ENCODE measurements at places on chromosomes 2 and 18. TPM values are rescaled to one million over a fixed set of nuclear protein-coding genes. Genes with fewer than 3 reads are reported as not detected.

- DNase-seq, result no peak
These were observed 42.1 kb upstream of the SNED1 start for GRCh38 chr2:240956171-240956934.

DNA sequence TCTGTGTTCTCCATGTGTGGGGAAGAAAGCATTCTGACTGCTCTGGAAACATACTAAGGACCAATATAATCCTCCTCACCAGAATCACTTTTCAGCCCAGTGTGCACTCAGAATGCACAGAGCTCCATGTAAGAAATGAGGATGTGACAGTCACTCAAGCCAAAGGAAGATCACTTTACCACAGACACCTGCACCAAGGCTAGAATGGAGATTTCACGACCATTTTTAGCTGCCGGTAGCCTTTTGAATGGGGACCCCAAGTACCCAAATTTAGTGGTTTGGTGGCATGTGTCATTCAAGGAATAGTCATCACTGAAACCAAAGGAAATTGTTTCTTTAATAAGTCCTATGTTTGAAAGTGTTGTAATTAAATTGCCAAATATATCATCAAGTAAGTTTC, 613.2 kb upstream of the ACVR2A start:
- DNase-seq, result no peak

GRCh38 chr2:1709946-1710560, 34.3 kb downstream of the PXDN start:
- DNase-seq, result no peak

- DNase-seq, result no peak
These were observed 620 bp downstream of the NGEF start for GRCh38 chr2:233012301-233012971.

DNA sequence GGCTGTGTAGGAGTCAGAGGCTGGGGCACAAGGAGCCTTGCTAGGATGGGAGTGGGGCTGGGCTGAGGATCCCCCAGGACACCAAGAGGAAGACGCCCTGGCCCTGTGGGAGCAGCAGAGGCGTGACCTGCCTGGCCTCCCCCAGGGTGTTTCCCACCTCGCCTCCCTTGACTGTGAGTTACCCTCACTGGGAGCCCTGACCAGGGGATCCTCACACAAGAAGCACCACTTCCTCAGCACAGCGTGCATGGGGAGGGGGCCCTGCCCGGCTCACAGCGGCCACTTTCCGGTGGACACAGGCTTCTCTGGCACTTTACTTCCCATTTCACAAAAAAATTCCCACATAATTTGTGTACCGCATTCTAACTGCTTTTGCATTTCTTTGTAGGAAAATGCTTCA, 187.7 kb downstream of the EIPR1 start:
- no peak for DNase-seq

DNA sequence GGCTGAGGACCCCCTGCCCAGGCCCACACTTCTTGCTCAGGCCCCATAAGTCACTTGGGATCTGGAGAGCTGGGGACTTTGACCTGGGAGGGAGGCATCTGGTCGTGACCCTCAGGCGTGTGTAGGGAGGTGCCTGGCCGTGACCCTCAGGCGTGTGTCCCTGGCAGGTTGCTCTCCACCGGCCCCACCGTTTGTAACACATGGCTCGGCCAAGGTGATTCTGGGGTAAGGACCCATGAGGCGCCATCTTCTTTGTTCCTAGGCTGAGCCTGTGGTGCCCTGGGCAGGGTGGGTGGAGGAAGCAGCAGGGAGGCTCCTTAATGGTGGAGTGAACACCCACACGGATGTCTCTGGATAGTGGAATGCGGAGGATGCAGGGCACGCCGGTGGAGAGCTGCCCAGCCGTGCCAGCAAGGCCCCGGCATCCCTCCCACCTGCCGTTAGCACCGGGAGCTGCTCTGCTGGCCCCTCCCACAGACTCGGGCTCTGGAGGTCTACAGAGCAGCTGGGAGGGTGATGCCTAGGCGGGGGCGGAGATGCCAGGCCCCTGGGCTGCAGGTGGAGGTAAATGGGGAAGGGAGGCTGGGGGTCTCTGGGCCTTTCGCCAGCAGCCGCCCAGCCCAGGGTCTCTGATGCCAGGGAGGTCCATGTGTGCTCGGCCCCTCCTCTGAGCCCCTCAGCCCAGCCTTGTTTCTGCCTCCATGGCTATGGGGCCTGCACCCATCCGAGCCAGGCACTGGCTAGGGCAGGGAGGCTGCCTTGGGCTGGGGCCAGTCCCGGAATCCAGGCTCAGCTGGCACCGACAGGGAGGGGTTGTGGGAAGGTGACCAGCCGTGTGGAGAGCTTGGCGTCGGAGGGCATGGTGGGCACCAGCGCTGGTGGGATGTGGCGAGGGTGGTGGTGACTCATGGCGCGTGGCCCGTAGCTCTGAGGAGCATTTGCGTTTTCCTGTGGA, 1.1 kb upstream of the GAL3ST2 start:
- DNase-seq, result peak; percentile 47

- DNase-seq, result no peak
These were observed 10.1 kb downstream of the TEX51 start for GRCh38 chr2:126908721-126909177.

DNA sequence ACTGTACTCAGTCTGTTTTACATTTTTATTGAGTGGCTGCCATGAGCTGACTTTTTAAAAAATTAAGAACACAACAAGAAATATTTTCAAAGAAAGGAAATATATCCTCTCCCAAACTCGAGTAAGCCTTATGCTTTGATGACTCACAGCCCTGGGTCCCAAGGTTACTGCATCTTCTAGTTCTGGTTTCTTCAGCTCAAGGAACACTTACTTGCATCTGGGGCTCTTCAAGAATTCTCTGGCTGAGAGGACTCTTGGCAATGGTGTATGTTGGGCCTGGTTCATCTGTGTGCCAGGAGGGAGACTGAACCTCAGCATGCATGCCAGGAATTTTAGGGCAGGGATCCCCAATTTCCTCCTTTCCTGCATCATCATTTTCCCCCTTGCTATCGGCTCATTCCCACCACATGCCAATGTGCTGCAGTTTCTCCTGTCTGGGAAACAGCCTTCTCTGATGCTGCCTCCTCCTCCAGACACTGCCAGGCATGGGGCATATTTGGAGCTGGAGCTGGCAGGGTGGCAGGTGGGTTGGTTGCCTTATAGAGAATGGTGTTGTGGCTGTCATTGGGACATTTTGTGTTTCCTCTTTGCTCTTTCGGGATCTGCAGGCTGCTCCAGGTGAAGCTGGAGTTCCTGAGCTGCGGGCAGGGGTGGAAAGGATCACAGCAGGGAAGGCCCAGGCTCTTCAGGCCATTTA, 192.2 kb upstream of the HS6ST1 start:
- no peak for DNase-seq

DNA sequence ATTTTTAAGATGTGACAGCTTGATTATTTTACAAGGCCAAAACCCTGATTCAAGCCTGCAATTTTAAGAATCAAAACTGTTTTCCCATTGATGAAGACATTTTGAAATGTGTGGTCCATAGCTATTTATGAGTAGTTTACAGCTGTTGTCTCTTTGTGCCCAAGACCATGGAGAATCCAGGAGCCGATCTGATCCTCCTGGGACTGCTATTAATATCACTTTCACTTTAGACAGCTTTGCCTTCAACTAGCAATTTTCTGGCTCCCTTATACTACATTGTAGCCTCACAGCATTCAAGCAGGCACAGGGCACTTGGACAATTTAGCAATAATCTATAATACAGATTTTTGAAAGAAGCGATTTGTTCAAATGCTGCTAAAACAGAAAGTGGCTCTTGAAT, 172.9 kb downstream of the SLC8A1 start:
- DNase-seq, result no peak

DNA sequence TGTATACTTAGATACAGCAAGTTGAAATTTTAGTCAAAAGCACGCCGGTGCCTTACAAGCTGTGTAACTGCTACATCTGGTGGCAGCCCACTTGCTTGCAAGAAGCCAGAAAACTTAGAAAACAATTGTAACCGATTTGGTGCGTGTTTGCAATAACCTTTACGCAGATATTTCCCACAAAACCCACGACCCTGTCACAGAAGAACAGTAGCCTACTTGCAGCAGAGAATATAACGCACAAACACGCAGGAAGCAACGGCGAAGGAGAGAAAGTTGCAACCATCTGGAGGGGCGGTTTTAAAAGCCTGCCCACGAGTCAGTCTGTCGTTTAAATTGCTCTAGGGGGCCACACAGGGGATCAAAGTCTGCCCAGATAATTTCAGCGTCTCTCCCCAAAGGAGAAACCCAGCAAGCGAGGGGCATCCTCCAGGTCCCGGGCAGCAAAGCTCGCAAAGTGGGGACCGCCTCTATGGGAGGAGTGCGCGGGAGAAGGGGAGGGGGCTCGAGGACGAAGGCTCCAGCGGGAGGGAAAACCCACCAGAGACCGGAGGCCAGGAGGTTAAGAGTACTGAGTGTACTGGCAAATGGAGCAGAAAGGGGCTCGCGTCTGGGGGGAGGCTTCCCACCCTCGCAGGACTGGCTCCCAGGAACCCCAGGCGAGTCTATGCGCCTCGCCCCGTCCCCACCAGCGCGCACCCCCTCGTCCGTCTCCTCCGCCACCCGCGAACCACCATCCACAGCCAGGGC, 1.1 kb downstream of the TLK1 start:
- peak; percentile 54 for DNase-seq

- no peak for DNase-seq
These were observed 39.0 kb downstream of the KANSL1L start for GRCh38 chr2:210132239-210132638.

The NPPC gene
- 0.41 TPM for total RNA-seq

The DIS3L2 gene
- total RNA-seq, result 33.0 TPM

The TMEM200C gene
- total RNA-seq, result 23.2 TPM

Data from frontal cortex (tissue), 4 donors.